Hematopoietic multipotent progenitor cell treated with erythropoietin and hydrocortisone succinate and interleukin-3 and kit ligand, for 4 days (in vitro differentiated cells): ENCODE measurements at places on chromosomes 11 and 22.

DNA sequence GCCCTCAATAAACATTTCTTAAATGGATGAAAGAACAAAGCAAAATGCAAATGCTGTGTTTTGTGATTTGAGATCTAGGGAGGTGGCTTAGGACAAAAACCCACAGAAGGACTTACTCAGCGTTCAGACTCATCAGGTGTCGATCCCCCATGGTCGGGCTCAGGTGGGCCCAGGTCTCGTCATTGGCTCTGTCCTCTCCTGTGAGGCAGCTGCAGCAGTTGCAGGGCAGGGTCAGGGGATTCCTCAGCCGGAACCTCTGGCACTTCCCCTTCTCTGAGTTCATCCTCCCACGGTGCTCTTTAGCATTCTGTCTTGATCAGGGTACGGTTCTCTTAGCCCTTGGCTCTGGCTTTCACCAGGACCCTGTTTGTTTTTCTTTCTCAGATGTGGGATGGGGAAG is 14.0 kb upstream of the ACR start:
- DNase-seq = no peak

GRCh38 chr11:74023276-74023675 is 14.4 kb upstream of the UCP3 start:
- no peak for DNase-seq

- DNase-seq = no peak
Measured at GRCh38 chr11:105789579-105790420, 179.9 kb downstream of the GRIA4 start.

DNA sequence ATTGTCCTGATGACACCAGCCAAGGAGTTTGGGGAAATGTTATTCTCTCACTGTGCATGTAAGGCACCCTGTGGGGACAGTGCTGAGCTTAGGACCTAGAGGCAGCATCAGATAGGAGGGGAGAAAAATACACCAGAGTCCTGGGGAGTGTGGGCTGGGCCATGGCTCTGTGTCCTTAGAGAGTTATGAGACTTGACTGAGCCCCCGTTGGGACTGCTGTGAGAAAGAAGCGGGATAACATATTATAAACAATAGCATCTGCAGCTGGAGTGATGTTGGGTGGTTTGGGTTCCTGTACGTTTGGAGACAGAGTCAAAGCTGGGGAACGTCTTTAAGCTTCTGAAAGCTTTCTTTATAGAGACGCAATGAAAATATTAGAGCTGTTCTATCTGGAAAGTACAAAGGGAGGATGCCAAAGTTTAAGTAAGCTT is 90.9 kb upstream of the CRTAM start:
- DNase-seq = no peak

- DNase-seq = no peak
Measured at GRCh38 chr11:91956711-91957110, 267.9 kb upstream of the FAT3 start.

DNA sequence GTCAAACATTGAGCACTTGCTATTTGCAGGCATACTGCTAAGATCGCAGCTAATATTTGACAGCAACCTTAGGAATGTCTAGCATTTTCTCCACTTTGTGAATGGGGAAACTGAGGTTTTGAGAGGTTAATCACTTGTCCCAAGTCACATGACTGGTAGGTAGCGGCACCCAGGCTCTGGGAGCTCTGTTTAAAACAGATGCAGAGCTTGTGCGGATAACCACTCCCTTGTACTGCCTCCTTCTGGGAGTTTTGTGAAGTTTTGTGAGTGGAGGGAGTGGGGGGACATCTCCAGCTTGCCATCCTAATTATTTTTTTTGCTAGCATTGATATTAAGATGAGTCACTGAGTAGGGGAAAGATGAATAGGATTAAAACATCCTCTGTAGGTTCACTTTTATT is 134.7 kb downstream of the GRIK4 start:
- DNase-seq = no peak

GRCh38 chr11:198236-198806 is 5.4 kb downstream of the SCGB1C1 start:
- DNase-seq = no peak

DNA sequence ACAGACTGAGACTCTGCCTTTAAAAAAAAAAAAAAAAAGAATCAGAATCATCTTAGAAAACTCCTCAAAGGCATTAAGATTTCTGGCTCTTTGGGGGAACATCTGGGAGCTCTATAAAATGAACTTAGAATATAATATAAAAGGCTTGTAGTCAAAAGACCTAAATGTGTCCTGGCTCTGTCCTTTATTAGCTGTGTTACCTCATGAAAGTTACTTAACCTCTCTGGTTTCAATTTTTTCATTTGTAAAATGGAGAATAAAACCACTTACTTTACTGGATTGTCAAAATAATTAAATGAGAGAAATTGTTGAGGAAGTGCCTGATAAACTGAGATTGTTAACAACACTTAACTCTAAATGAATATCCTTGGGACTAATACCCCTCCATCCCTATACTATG is 81.8 kb downstream of the FAM168A start:
- no peak for DNase-seq

DNA sequence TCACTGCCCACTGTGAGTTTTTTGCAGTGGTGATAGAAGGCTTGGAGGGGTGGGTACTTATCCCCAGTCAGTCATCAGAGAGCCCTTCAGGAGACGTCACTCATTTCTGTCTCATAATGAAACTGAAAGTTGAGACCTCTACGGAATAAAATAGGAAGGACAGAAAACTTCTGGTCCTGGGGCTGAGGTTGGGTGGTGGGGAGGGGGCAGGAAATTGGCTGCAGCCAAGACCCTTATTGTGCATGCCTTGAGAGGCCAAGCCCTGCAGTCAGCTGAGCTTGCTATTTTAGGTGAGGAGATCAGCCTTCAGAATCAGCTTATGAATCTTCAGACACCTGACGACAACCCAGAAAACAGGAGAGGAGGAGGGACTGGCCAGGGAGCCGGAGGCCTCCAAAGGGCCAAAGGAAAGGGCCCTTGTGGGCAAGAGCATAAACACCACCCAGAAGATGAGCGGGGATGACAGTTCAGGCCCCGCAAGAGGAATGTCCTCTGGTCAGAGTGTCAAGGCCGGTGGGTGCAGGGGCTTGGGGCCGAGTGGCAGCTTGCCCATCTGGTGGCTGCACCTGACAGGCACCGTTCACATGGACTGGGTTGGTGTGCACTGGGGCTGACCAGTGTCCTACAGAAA is 17.9 kb upstream of the ADA2 start:
- peak; percentile 28 for DNase-seq

- no peak for DNase-seq
Measured at GRCh38 chr11:63612181-63612580, 2.1 kb downstream of the PLAAT3 start.

- DNase-seq = no peak
Measured at GRCh38 chr11:65821107-65821506, 12.7 kb upstream of the SNX32 start.

DNA sequence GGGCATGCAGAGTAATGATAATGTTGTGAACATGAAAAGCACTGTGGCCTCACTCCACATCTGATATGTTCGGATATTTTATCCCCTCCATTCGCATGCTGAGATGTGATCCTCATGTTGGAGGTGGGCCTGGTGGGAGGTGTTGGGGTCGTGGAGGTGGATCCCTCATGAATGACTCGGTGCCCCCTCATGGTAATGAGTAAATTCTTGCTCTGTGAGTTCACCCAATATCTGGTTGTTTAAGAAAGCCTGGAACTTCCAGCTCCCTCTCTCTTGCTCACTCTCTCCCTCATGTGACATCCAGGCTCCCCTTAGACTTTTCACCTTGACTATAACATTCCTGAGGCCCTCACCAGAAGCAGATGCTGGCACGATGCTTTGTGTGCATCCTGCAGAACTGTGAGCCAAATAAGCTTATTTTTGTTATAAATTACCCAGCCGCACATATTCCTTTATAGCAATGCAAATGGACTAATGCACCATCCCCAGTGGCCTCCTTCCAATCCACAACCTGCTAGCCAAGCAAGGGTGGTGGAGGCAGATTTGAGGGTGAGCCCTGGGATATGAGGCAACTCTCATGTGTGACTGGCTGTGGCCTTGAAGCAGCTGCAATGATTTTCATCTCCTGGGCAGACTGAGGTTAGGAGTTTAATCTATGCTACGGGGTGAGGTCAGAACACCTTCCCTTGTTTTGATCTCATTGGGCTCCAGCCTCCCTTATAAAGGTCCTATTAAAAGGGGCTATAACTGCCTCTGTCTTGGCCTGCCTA is 276.5 kb downstream of the ETS1 start:
- DNase-seq = no peak

DNA sequence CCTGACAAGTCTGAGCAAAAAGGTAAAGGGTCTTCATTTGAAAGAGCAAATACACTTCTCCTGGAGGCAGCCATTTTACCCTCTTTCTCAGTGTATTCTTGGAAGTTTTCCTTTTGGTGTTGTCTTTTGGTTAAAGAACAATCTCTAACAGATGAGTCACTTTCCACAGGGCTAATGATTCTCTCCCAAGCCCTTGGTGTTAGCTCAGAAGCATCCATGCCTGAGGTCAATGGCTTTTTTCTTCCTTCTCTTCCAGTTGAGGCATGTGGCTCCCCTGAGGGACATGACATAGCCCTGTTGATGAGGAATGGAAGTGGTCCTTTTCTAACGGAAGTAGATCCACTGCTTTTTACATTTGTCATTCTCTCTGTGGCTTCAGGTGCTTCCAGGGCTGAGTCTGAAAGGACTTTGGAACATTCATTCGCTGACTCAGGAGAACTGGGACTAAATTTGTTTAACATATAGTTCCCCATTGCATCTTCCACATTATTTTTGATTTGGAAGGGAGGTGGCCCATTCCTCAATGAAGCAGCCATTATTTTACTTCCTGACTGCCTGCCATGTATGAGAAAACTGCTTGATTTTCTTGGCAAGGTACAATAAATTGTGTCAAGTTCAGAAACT is 13.8 kb upstream of the POGLUT3 start:
- no peak for DNase-seq

DNA sequence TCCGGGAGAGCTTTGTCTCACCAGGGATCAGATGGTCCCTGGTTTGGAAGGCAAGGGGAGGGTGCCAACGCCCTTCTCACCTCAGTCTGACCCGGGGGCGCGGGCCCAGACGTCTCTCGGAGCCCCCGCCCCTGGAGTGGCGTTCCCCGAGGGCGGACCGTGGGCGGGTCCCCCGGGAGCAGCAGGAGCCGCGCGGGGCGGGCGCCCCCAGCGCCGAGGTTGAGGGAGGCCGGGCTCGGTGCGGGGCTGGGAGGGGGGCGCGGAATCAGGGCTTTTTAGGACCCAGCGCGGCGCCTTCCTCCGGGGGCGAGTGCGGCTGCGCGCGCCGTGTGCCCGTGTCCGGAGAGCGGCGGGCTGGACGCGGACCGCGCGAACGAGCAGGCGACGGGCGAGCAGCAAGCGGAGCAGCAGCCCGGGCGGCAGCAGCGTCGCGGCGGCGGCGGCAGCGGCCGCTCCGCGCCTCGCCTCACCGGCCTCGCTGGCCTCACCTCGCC is at the start of gene KCNC1:
TSS of gene KCNC1 (plus strand) at position 364 of the 494 bp plus-strand sequence. CDS start 1,222 bp downstream, outside the sequence.
- DNase-seq = peak; percentile 35

- DNase-seq = no peak
Measured at GRCh38 chr11:132692891-132693290, 839.4 kb downstream of the OPCML start.

DNA sequence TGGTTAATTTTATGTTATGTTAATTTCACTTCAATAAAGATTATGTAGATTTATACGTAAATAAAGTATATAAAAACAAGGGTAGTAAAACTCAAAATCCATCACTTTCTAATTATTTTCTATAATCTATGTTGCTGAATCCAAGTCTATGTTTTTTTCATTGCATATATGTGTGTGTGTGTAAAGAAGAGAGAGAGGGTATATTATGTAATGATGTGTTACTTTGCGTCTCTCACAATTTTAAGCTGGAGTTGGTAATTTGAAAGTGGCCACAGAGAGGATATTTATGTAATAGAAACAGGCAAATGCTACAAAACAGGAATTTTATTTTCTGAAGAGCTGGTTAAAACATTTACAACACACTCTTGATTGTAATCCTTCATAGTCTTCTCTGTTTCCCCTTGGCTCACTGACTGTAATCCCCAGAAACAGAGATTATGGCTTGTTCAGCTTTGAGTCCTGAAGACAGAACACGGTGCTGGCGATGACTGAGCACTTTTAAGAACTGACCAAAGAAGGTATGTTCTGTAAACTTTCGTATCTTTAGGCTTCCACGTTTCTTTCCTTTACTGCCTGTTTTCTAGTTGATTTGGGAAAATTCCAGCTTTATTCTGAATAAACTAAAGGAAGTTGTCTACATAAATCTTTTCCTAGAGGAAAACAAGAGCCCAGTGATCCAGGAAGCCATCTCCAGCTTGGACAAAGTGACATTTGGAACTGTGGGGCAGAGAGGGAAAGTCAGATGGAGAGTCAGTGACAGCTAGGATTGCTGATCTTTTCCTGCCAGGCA is 43.6 kb downstream of the OR2AG2 start:
- peak; percentile 54 for DNase-seq

GRCh38 chr22:28448625-28449024 is 231.0 kb downstream of the TTC28 start:
- DNase-seq = no peak

- DNase-seq = no peak
Measured at GRCh38 chr22:23837496-23837859, 1.3 kb downstream of the DERL3 start.

GRCh38 chr22:23675502-23676415 is 15.1 kb upstream of the RGL4 start:
- DNase-seq = peak; percentile 72

DNA sequence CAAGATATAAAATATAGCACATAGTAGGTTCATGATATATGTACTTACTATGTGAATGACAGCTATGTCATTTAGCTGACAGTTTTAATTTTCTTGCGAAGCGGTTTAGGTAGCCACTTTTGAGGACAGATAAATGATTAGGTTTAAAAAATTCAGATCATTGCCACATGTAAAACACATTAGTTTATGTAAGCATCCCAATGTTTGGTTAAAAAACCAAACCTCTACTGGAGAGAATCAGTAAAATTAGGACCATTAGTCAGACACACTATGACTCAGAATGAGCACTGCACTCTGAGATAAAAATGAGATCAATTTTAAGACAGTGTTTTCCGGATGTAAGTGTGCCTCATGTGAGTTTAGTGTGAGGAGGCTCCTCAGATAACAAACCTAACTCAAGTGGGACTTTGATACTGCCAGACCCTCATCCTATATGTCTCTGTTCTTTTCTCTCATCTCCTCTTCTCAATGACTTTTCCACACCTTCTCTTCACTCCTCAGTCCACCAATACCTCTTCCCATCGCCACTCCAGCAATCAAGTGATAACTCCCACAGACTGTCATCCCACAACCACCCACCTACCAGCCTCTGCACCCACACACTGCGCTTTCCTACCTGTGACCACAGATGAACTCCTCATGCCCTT is 6.8 kb upstream of the OR2AT4 start:
- peak; percentile 76 for DNase-seq

- no peak for DNase-seq
Measured at GRCh38 chr22:20246368-20247009, 21.6 kb downstream of the RTN4R start.

DNA sequence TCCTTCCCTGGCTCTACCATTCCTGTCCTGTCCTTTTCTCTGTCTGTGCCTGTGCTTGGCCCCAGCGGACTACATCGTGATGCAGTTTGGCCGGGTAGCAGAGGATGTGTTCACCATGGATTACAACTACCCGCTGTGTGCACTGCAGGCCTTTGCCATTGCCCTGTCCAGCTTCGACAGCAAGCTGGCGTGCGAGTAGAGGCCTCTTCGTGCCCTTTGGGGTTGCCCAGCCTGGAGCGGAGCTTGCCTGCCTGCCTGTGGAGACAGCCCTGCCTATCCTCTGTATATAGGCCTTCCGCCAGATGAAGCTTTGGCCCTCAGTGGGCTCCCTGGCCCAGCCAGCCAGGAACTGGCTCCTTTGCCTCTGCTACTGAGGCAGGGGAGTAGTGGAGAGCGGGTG is 20.4 kb downstream of the TUB start:
- no peak for DNase-seq

GRCh38 chr22:27518531-27519340 is 282.8 kb downstream of the MN1 start:
- DNase-seq = peak; percentile 8
